CD4-positive, alpha-beta T cell treated with Interleukin-4 for 4 hours (primary cell): ENCODE measurements at places on chromosomes 16 and 17.

- DNase-seq = peak; percentile 14
Measured at GRCh38 chr16:19520861-19521331, 1.0 kb downstream of the GDE1 start.

- no peak for DNase-seq
Measured at GRCh38 chr17:39674702-39675389, 6.6 kb downstream of the PNMT start.

DNA sequence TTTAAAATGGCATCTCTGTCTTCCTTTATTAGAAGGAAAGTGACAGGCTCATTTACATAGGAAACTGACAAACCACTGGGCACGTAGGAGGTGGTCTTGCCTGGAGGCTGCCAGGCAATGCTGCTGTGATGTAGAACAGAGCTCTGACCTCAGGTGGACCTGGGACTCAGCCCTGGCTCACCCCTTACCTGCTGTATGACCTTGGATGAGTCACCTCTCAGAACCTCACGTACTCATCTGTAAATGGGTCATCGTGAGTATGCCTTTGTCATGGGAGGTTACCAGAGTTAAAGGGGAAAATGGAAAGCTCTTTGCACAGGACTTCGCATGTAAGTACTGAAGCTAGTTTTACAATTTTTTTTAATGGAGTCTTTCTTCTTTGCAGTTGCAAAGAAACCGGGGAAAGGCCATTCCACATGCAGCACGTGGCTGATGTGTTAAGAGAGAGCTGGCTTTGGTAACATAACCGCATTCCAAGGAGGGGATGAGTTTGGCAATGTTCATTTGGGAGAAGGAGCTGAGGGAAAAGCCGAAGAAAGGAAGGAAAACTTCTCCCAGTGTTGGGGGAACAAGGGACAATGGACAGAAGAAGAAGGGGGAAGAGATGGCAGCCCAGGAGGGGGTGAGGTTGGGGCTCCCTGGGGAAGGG lies 37.4 kb upstream of the LONP2 start:
- DNase-seq = no peak

DNA sequence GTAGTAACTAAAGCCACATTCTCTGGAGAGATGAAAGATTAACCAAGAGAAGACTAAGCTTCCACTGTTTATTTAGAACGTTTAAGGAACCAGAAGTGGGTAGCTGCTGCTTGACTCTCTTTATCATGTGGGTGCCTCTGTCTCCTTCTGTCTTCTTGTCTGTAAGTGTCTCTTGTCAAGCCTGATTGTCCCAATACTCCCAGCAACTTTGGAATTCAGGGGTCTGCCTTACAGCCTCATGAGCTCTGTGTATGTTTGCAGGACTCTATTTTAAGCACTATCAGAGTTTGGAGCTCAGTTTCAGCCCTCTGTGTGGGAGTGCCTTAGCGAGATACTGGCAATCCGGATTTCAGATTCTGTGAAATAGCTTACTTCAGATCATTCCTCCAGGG lies 29.3 kb upstream of the SPACA3 start:
- no peak for DNase-seq

DNA sequence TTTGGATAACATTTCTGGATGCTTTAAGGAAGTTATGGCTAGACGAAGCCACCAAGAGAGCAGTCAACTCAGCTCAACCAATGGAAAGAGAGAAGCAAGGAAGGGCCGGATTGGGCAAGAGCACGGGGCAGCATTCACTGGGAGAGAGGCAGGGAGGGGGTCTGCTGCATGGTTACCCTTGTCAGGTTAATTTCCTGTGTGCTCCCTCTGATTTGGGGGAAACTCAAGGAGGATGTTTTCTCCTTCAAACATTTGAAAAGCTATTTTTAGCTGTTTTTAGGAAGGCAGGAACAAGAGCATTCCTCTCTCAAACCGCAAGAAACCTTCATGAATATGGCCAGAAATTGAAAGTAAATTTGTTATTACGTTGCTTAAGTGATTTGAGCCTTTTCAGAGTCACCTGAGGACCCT lies 118.5 kb upstream of the ZFHX3 start:
- DNase-seq = no peak

- DNase-seq = no peak
Measured at GRCh38 chr16:70476272-70477020, 22.1 kb downstream of the FCSK start.

DNA sequence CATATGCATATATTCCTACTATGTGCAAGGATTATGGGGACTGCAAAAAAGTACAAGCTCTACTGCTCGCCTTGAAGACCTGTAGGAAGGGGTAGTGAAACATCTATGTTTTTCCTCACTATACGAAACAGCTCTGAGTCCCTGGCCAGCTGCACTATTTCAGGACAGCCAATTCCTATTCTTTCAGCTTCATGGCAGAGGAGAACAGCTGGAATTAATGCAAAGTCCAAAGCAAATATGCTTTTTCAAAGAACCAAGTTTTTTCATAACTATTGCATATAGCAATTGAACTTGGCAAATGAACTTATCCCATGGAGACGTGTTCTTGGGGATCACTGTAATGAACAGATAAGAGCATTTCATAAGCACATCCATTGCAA lies 122.3 kb downstream of the SPACA3 start:
- no peak for DNase-seq

DNA sequence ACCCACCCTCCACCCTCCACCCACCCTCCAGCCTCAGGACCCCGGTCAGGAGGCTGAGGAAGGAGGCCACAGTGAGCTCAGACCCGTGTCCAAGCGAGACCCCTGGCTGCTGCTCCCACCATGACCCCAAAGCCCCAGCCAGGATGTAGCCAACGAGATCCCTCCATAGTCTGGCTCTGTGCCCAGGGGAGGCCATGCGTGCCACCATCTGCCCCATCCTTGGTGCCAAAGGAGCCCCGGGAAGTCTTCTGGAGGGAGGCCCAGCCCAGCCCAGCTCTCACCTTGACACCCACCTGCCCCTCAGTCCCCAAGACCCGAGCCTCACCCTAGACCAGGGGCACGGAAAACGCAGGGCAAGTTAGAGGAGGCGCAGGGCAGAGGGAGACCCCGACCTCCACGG lies 34.2 kb downstream of the PIEZO1 start:
- no peak for DNase-seq
